Tracheal epithelial cell (primary cell): ENCODE measurements at places on chromosomes 3 and 15. TPM values are rescaled to one million over a fixed set of nuclear protein-coding genes. Genes with fewer than 3 reads are reported as not detected.

Gene MUC20
- 1.7 TPM in 2 replicates for total RNA-seq

Gene AMOTL2
- total RNA-seq = 61.8 and 114 TPM in 2 replicates

Gene PLA2G4F
- 3.9 and 17.1 TPM in 2 replicates for total RNA-seq

Gene HHLA2
- not detected in 2 replicates for total RNA-seq

Gene ROPN1
- total RNA-seq = not detected in 2 replicates

Gene NOX5
- under 0.01 TPM in 1 of 2 replicates, not detected in the other for total RNA-seq

Gene PCSK6
- total RNA-seq = 1.7 and 4.5 TPM in 2 replicates

Gene RAB43
- 7.7 and 35.7 TPM in 2 replicates for total RNA-seq
